ENCODE measurements at places on chromosomes 1 and 21.

- peak; percentile 59 for DNase-seq
Observed at GRCh38 chr21:36966066-36966820, at the start of gene HLCS. HLCS (minus strand) TSS chr21:36966669; CDS start chr21:36966638, 31 bp downstream.

DNA sequence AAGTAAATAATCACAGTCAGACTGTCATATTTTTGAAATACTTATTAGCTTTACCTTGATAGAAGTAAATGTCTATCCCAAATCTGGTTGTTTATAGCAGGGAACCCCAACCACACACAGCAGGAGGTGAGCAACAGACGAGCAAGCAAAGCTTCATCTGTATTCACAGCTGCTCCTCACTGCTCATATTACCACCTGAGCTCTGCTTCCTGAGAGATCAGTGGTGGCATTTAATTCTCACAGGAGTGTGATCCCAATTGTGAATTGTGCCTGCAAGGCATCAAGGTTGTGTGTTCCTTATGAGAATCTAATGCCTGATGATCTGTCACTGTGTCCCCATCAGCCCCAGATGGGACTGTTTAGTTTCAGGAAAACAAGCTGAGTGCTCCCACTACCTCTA lies 104.3 kb downstream of the GPATCH2 start:
- DNase-seq, result no peak

GRCh38 chr1:61076728-61077675 lies 5.4 kb upstream of the NFIA start:
- DNase-seq, result peak; percentile 65

GRCh38 chr1:59453297-59453968 lies 156.5 kb downstream of the FGGY start:
- DNase-seq, result no peak

- DNase-seq, result no peak
Observed at GRCh38 chr1:56806804-56807203, 12.4 kb downstream of the FYB2 start.

- no peak for DNase-seq
Observed at GRCh38 chr1:183480971-183481441, 8.7 kb downstream of the SMG7 start.

DNA sequence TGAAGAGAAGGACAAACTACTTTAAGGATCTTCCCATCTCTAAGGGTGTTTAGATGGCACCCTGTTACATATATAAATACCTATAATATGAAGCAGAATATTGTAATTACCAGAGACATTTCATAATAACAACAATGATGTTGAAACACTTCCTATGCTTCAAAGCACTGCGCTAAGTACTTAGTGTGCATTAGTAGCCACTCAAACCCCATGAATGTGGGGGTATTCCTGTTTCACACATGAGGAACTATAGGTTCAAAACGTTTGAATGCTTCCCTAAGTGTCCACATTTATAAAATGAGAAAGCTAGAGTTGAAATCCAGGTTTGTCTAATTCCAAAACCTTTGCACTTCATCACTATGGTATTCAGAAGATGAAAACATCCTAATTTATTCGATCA lies 18.5 kb upstream of the OR10J5 start:
- DNase-seq, result no peak

GRCh38 chr1:180691322-180691913 lies 59.6 kb downstream of the XPR1 start:
- DNase-seq, result no peak

DNA sequence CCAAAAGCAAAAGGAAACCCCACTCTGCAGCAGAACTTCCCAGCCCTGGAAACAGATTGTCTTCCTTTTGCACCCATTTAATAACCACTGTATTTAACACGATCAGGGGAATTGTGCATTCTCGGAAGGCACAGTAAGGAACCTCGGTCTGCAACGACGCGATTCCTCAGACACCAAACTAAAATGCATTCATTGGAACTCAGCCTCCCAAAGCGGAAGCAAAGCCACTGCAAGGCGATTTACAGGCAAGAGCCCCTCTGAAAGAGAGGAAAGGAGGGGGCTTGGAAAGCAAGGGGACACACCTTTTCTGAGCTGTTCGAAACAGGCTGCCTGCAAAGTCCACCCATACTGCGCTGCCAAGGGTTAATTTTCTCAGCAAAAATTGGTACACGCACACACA lies 297.7 kb downstream of the OMA1 start:
- DNase-seq, result no peak

- DNase-seq, result no peak
Observed at GRCh38 chr1:209704584-209704983, at the start of gene HSD11B1. HSD11B1 (plus strand) TSS chr1:209704846; CDS start chr1:209704943, 97 bp downstream.

GRCh38 chr1:87880764-87881163 lies 552.1 kb downstream of the LMO4 start:
- DNase-seq, result no peak

DNA sequence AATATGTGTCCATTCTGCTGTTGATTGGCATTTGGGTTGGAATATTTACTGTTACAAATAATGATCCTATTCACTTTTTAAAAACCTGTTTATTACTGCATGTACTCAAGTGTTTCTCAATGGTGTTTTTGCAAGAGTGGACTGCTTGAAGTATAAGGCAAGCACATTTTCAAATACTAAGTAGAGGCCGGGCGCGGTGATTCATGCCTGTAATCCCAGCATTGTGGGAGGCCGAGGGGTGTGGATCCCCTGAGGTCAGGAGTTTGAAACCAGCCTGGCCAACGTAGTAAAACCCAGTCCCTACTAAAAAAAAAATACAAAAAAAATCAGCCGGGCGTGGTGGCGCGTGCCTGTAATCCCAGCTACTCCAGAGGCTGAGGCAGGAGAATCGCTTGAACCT lies 276.9 kb upstream of the ADGRL4 start:
- no peak for DNase-seq

- no peak for DNase-seq
Observed at GRCh38 chr1:33176362-33176850, 5.4 kb downstream of the TRIM62 start.

DNA sequence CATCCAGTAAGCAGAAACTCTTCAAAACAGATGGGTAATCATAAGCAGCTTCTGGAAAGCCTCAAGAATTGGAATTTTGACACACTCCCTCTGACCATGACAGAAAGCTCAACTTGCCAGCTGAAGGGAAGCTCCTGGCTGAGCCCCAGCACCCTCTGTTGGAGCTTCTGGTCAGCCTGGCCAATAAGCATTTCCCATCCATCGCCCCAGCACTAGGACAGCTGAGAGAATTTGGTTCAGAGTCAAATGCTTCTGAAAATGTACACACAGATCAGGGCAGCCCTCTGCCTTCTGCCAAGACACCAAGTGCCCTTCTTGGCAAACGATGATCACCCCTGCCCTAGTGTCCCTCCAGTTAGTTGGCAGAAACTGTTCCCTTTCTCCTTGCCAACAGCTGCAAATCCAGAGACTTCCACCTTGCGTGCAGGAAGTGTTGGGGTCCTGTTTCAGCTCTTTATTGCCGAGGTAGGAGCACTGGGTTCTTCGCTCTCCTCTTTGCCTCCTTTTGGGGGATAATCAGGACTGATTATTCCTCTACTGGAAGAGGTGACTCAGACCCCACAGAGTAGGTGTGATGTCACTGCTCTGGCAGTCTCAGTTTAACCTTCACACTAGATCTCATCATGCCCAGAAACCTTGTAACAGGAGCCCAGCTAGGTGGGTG lies 11.9 kb downstream of the PIGV start:
- DNase-seq, result no peak

DNA sequence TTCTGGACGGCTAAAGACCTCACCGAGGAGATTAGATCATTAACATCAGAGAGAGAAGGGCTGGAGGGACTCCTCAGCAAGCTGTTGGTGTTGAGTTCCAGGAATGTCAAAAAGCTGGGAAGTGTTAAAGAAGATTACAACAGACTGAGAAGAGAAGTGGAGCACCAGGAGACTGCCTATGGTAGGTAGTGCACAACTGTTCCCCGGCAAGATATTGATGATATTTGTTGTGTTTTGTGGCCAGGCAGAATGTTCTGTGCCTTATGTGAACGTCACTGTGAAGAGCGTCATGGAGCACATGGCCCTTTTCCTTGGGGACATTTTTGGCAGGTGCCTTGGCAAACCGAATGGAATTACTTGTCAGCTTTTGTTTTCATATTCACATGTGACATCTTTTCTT lies 191.7 kb downstream of the DISC1 start:
- DNase-seq, result no peak

Data from activated T-cell treated with anti-CD3 and anti-CD28 coated beads for 1 hour (primary cell).